Activated CD4-positive, alpha-beta T cell treated with anti-CD3 and anti-CD28 coated beads, Interleukin-2, amount 10 ng/mL, durations not matched to agents 7 days and 5 days (primary cell): ENCODE measurements at places on chromosomes 5 and 9. TPM values are rescaled to one million over a fixed set of nuclear protein-coding genes. Genes with fewer than 3 reads are reported as not detected.

Gene C9orf153
- 0.12 TPM for total RNA-seq

DNA sequence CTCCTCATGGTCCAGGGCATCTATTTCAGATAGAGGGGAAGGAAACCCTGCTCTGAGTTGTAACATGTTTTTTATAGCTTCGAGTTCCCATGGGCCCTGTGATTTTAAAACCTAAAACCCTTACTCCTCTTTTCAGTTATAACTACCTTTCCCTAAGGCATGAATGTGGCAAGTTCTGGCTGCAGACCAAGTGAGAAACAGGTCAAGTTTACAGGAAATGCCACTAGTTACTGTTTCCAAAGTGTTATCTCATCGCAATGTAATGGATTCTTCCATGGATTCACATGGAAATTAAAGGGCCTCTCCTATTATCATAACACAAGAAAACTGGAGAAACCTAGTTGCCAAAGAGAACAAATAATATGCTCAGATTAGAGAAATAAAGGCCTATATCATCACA is 574.5 kb upstream of the GRAMD2B start:
- DNase-seq = no peak

Gene PCDHGB3
- 0.12 TPM for total RNA-seq

Gene CORO2A
- 7.2 TPM for total RNA-seq

- no peak for DNase-seq
Observed at GRCh38 chr9:136016572-136017288, 55.6 kb upstream of the UBAC1 start.

DNA sequence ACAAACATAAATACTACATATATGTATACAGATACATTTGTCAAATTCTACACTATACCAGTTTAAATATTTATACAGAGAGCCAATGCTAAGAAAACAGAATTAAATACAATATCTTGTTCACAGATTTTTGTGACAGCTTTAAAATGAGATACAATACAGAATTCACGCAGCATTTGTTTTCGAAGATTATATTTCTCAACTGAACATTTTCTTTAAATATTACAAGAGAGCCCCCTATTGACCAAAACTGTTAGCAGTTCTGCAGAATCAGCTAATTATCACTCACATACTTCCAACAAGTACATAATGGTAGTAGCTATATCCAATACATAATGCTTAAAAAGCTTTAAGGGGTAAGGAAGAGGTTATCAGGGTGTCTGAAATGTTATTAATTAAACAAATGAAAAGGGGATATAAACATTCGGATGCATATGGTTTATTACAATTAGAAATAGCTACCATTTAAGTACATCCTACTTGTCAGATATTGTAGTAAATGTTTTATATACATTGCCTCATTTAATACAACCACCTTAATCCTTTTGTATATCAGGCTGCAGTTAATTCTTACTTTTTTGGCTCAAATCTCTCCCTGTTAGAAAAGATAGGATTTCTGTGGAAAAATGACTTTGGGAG is 31.7 kb downstream of the ZDHHC21 start:
- no peak for DNase-seq

- DNase-seq = no peak
Observed at GRCh38 chr5:167642779-167643517, 648.5 kb upstream of the WWC1 start.

GRCh38 chr5:44361342-44362001 is 27.7 kb downstream of the FGF10 start:
- no peak for DNase-seq

DNA sequence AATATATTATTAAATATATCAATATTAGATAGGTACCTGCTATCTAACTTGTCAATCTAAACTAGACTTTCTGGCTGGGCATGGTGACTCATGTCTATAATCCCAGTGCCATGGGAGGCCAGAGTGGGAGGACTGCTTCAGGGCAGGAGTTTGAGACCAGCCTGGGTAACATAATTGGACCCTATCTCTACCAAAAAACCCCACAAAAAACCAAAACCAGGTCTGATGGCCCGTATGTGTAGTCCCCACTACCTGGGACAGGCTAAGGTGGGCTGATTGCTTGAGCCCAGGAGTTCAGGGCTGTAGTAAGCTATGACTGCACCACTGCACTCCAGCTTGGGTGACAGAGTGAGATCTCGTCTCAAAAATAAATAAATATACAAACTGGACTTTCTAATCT is 55.0 kb downstream of the PJA2 start:
- peak; percentile 6 for DNase-seq

Gene GABRA6
- not detected for total RNA-seq

Gene PRUNE2
- total RNA-seq = 0.23 TPM

- DNase-seq = no peak
Observed at GRCh38 chr5:173234129-173234790, 746 bp downstream of the NKX2-5 start.

GRCh38 chr5:136208916-136209315 is 16.0 kb upstream of the SMIM32 start:
- no peak for DNase-seq

Gene IFNA21
- not detected for total RNA-seq

Gene SLC22A5
- 3.6 TPM for total RNA-seq

DNA sequence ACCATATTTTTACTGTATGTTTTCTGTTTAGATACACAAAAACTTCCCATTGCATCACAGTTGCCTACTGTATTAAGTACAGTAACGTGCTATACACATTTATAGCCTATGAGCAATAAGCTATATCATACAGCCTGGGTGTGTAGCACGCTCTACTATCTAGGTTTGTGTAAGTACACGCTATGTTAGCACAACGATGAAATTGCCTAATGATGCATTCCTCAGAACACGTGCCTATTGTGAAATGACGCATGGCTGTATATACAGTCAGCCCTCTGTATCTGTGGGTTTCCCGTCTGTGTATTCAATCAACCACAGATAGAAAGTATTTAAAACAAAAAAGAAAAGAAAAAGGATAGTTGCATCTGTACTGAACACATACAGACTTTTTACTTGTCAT is 64.2 kb downstream of the SGCD start:
- no peak for DNase-seq

Gene ADRB2
- 1.5 TPM for total RNA-seq
